ENCODE measurements at places on chromosomes 4 and X. TPM values are rescaled to one million over a fixed set of nuclear protein-coding genes. Genes with fewer than 3 reads are reported as not detected.

The PNMA3 gene
- total RNA-seq: 12.3 TPM

The HAND2 gene
- total RNA-seq: not detected

The IGSF1 gene
- total RNA-seq: 1.2 TPM

The CXCL6 gene
- under 0.01 TPM for total RNA-seq

The HERC5 gene
- 2.0 TPM for total RNA-seq

The HTN3 gene
- not detected for total RNA-seq

The GLOD5 gene
- not detected for total RNA-seq

The IQSEC2 gene
- 14.0 TPM for total RNA-seq

Measured in temporal lobe (tissue), 4 donors.